ENCODE measurements at places on chromosomes 6 and 20. TPM values are rescaled to one million over a fixed set of nuclear protein-coding genes. Genes with fewer than 3 reads are reported as not detected.

The PCSK2 gene
- polyA plus RNA-seq = not detected

The HUS1B gene
- polyA plus RNA-seq = 4.0 TPM

- H3K27me3 ChIP-seq = no peaks in the 10 kb centered on the region
- H3K4me3 ChIP-seq = no peak overlapping the region
- no peak for DNase-seq
- H3K36me3 ChIP-seq = no peaks in the 10 kb centered on the region
- H3K27ac ChIP-seq = no peak overlapping the region
These were observed 136.9 kb upstream of the SUPT3H start for GRCh38 chr6:45514454-45515230.

The CPNE5 gene
- 125 TPM for polyA plus RNA-seq

- H3K36me3 ChIP-seq = no peaks in the 10 kb centered on the region
- no peaks in the 10 kb centered on the region for H3K4me1 ChIP-seq
- DNase-seq = no peak
These were observed 140.1 kb downstream of the NRN1 start for GRCh38 chr6:5866547-5867051.

The TFAP2D gene
- polyA plus RNA-seq = not detected

The OXT gene
- polyA plus RNA-seq = not detected

DNA sequence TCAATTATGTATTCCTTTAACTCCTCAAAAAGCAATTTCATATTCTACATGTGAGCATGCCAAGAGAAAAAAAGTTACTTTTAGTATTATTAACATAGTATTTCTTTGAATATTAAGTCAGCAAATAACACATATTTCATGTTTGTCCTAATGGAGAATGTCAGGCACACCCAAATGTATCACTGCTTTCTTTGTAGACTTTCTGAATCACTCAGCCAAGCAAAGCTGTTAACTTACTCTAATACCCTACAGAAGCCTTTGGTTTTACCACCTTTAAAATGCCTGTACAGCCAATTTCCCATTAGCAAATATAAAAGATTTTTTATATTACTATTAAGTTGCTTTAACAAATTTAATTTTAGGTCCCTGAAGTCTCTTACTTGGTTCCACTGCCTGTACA lies 23.8 kb downstream of the FRK start:
- no peak for DNase-seq
- H3K27me3 ChIP-seq = peaks cover 3% of the 10 kb centered on the region
- H3K4me1 ChIP-seq = no peaks in the 10 kb centered on the region
- no peak overlapping the region for H3K4me3 ChIP-seq

- H3K27ac ChIP-seq = no peak overlapping the region
- H3K36me3 ChIP-seq = no peaks in the 10 kb centered on the region
- no peak for DNase-seq
- H3K27me3 ChIP-seq = no peaks in the 10 kb centered on the region
These were observed 111.6 kb downstream of the GMDS start for GRCh38 chr6:2133716-2134310.

- H3K4me3 ChIP-seq = no peak overlapping the region
- H3K27me3 ChIP-seq = no peaks in the 10 kb centered on the region
- no peaks in the 10 kb centered on the region for H3K4me1 ChIP-seq
- no peak for DNase-seq
These were observed 341.2 kb downstream of the ADGRB3 start for GRCh38 chr6:68976260-68976659.

- peak; percentile 22 for DNase-seq
- H3K4me1 ChIP-seq = no peaks in the 10 kb centered on the region
- no peaks in the 10 kb centered on the region for H3K36me3 ChIP-seq
- peaks cover 58% of the 10 kb centered on the region for H3K27me3 ChIP-seq
- no peak overlapping the region for H3K27ac ChIP-seq
These were observed 63.9 kb upstream of the SLCO4A1 start for GRCh38 chr20:62578294-62578897.

Data from B cell (primary cell).